Stimulated activated CD8-positive, alpha-beta memory T cell treated with anti-CD3 and anti-CD28 coated beads, Interleukin-15, amount 100 ng/mL, for 24 hours (primary cell): ENCODE measurements at places on chromosomes 13 and 19.
A peak's percentile ranks its signal among the peaks of the same experiment; 100 is the strongest.

DNA sequence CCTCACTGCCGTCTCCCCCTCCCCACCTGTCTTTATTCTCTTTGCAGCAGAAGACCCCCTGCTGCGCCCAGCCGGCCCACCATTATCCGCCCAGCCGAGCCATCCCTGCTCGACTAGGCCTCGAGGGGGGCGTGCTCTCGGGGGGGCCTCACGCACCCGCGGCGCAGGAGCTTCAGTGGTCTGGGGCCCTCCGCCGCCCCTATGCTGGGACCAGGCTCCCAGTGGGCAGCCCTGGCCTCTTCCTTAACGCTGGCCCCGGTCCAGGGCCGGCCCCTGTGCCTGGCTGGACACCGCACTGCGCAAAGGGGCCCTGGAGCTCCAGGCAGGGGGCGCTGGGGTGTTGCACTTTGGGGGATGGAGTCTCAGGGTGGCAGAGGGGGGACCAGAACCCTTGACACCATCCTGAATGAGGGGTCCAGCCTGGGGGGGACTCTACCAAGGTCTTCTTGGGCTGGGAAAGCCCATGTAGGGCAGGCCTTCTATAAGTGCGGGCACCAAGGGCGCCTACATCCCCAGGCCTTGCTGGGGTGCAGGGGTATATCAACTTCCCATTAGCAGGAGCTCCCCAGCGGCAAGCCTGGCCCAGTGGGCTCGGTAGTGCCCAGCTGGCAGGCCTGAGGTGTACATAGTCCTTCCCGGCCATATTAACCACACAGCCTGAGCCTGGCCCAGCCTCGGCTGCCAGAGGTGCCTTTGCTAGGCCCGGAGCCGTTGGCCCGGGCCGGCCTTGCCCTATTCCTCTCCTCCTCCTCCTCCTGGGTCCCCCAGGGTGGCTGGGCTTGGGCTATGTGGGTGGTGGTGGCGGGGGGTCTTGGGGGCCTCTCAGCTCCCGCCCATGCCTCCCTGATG lies 4.9 kb downstream of the TMED1 start:
- no peak for DNase-seq

DNA sequence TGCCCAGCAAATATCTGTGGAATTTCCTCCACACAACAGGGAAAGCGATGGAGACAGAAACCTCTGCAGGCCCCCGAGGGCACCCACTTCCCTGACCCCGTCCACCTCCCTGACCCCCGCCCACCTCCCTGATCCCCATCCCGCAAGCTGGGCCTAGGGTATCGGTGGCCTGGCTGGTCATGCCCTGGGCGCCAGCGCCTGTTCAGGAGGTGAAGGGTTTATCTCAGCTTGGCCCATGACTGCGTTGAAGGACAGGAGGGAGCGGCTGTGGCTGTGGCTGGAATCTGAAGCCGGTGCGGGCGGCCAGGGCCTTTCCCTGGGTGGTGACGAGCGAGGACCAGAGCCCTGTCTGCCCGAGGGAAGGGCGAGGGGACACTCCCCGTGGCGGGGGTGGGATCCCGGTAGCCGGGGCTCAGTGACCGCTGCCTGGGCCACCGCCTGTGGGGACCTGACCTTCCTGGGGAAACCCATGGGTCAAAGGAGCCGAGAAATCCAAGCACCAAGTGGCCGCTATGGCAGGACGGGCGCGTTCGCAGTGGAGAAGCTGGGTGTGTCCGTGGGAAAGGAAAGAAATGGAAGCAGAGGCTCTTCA lies 20.7 kb downstream of the GAS6 start:
- DNase-seq: no peak

DNA sequence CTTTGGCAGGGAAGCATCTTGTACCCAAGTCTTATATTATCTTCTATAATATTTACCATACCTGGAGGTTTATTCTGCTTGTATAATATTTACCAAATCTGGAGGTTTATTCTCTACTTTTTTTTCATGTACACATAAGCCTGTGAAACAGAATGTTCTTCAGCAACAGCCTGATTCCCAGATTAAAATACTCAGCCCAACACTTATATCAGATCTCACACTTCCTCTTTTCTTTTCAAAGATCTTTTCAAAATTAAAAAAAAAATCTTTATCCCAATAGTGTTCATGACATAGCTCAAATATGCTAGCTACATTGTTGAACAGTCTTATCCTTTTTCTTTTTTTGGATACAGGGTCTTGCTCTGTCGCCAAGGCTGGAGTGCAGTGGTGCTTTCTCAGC lies 300.7 kb downstream of the LMO7 start:
- DNase-seq: no peak

GRCh38 chr19:48292798-48293197 lies 22.9 kb downstream of the ZNF114 start:
- DNase-seq: no peak

GRCh38 chr13:110116072-110116487 lies 190.9 kb downstream of the COL4A1 start:
- peak; percentile 33 for DNase-seq

GRCh38 chr13:74168263-74168675 lies 34.1 kb upstream of the KLF12 start:
- no peak for DNase-seq

GRCh38 chr19:35549174-35549788 lies 3.9 kb downstream of the TMEM147 start:
- no peak for DNase-seq

DNA sequence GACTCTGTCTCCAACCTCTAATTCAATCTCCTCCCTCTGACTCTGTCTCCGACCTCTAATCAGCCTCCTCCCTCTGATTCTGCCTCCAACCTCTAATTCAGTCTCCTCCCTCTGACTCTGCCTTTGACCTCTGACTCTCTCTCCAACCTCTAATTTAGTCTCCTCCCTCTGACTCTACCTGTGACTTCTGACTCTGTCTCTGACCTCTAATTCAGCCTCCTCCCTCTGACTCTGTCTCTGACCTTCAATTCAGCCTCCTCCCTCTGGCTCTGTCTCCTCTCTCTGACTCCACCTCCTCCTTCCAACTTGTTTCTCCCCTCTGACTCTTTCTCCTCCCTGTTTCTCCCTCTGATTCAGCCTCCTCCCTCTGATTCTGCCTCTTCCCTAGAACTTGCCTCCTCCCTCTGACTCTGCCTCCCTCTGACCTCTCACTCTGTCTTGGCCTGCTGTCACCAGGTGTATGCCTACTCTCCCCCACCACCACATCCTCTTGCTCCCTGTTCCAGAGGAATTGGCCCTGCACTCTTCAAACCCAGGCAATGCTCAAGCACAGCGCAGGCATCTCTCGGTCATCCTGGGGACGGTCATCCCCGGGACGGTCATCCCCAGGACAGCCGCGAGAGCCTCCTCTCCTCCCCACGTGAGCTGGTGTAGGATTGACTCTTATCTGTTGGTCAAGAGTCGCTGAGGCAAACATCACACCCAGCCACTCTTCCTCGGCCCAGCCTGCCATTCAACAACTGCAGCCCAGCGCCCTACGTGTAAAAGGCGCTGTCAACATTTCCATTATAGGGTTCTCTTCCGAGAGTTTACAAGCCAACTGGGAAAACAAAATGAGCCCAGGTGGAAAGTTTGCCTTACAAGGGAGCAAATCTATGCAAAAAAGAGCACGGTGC lies 60.2 kb downstream of the ZIC5 start:
- DNase-seq: no peak

- DNase-seq: no peak
These were observed 104.4 kb downstream of the KDM4B start for GRCh38 chr19:5073153-5073844.

DNA sequence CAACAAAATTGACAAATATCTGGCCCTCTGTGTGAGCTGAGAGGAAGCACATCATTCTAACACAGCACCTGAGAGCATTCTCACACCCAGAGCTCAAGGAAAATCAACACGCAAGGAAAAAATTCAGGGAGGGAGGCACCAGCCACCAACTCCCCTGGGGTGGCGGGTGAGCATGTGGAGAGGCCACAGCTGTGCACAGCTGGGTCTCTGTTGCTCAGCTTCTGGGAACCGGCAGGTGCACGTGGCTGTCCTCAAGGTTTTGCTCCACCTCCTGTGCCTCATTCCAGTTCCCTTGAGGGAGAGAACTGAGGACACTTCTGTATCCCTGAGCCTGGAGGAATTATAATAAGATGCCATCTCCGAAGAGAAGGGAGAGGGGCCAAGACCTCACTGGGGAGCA lies 134.0 kb downstream of the USP12 start:
- DNase-seq: no peak

GRCh38 chr13:42807241-42807640 lies 25.9 kb downstream of the FAM216B start:
- no peak for DNase-seq

- DNase-seq: no peak
These were observed at the start of gene HSD17B14 for GRCh38 chr19:48836089-48837017. TSS of gene HSD17B14 (minus strand) at chr19:48836491. CDS start at chr19:48836411, 80 bp downstream.

DNA sequence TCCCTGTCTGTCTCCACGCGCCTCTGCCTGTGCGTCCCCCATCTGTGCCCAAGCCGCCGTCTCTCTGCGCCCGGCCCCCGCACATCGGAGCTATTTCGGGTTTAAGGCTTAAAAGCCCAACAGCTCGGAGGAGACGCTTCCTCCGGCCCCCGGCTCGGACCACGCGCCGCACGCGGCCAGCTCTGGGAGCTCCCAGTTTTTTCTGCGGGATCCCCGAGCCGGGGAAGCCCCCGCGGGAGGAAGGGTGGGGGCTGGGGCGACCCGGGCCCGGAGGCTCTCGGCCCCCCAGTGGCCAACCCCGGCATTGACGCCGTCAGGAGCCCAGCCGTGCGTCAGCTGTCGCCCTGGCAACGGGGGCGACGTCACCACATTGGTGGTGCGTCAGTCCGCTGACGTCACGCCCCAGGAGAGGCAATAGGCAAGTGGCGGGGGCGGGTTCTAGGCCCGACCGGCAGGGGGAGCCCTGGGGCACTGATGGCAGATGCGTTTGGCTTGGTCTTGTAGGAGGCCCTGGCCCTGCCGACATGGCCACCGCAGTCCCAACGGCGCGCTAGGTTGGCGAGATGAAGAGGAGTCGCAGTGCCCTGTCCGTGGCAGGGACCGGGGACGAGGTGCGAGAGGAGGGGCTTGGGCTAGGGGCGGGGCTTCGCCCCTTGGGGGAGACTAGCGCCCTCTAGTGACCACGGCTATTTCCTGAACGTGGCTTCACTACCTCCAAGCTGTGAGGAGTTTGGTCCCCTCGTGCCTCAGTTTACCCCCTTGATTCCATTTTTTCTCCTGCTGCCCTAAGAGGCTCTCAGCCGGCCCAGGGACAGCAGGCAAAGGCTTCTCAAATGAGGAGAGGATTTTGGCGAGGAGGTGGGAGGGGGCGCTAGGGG lies 3.7 kb upstream of the PDE4A start:
- peak; percentile 90 for DNase-seq

DNA sequence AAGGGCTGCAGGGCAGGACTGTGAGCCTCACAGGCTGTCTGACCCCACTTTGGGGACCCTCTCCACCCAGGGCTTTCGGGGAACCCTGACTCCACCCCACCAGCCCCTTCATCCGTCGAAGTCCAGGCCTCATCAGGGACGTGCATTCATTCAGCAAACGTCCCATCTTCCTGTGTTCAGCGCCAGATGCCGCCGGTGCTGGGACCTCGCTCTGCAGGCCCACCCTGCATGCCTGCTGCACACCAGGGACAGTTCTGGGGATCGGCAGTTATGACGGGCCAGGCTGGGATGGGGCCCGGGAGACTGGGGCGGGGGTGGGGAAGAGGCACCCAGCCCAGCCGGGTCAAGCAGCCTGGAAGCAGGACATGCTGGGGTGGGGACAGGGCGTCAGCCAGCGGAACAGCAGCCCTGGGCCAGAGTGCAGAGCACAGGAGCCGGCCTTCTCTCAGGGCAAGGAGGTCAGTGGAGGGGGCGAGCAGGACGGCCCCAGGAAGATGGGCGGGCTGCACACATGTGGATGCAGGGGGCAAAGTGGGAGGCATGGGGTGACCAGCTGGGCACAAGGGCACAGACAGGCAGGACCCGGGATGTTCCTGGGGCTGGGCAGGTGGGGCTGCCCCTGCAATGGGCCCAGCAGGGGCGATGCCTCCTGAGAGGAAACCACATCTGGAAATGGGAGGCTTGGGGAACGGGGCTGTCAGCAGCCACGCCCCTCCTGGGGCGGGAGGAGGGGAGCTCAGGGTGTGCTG lies 5.1 kb downstream of the GAMT start:
- DNase-seq: no peak

GRCh38 chr13:100330662-100331061 lies 241.8 kb downstream of the PCCA start:
- no peak for DNase-seq

DNA sequence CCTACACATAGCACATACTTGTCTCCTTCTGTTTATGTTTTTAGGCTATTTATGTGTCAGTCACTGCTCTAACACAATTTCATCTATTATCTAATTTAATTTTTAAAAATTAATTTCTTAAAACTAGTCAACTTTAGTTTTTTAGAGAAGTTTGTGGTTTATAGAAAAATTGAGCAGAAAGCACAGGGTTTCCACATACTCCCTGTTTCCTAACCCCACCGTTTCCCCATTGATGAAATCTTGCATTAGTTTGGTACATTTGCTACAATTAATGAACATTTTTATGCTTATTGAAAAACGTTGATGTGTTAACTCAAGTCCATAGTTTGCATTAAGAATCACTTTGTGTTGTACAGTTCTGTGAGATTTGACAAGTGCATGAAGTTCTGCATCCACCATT lies 53.5 kb downstream of the TNFSF13B start:
- DNase-seq: no peak

DNA sequence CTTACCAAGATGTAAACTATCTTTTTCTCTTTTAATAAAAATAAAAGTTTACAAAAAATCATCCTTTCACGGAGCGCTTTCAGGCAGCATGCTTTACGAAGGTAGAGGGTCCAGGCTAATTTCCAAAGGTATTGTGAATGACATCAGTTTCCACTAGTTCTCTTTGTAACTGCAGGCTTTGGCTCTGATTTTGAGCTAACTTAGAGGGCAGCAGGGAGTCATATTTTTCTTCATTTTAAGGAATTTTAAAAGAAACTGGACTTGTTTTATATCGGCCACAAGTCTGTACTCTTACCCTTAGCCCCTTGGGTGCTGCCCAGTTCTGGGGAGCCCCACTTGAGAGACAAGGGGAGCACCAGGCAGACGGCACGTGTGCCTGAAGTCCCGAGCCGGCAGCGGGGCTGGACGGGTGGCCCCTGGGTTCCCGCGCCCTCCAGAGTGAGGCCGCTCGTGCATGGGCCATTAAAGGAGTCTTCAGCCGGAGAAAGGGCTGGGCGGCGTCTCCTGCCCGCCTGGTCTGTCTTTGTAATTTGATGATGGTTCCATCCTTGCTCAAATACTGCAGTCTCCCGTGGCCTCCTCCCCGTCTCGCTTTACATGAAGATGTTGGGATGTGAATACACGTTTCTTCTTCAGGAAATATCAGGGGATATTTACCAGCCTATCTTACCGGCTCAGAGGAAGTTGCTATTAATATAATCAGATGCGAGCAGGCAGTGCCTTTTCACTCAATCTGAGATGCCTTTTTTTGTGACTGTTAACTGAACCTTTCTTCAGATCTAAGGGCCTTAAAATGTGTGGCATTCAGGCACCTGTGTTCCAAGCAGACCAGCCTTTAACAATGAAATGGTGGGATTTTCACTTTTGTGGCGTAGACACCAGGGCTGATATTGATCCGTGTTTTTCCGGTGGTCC lies 67.4 kb downstream of the GGACT start:
- no peak for DNase-seq

DNA sequence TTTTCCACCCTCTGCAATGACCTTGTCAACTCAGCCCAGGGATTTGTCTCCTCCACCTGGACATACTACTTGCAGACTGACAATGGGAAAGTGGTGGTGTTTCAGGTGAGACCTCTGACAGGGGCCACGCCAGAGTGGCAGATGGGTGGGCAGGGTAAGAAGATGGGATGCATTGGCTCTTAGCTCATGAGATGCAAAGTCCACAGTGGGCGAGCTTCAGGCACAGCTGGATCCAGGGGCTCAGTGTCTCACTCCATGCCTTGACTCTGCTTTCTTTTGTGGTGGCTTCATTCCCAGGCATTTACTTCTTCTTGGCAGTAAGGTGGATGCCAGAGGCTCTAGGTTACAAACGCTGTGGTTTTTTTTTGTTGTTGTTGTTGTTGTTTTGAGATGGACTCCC lies 3.4 kb downstream of the TMEM59L start:
- no peak for DNase-seq
